Activated T-cell treated with anti-CD3 and anti-CD28 coated beads for 24 hours (primary cell): ENCODE measurements at places on chromosomes 13 and 19.

DNA sequence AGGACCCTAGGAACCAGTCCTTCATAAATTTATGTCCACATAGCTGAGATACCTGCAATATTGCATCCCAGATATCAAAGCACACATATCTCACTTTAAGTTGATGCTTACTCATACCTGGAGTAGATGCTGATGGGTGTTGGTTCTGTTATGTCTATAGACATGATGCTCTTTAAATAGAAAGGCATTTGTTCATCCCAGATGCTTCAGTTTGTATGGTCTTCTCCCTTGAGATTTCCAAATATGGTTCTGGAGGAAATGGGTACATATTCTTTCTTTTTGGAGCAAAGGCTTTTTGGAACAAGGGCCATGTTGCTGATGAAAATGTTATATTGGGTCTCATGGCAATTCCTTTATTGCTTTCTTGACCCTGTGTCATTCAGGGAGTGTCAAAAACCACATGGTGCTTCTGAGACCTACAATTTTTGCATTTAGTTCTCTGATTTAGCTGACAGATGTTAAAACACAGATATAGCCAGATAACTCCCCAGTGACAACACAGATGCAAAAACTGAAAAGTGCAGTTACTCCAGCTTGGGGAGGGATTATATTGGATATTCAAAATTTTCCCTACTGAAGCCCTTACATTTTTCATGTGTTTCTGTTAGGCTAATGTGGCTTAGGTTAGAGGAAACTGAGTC lies 211.4 kb downstream of the KCNRG start:
- no peak for DNase-seq

- no peak for DNase-seq
These were observed 380.6 kb downstream of the LIG4 start for GRCh38 chr13:107834717-107835116.

DNA sequence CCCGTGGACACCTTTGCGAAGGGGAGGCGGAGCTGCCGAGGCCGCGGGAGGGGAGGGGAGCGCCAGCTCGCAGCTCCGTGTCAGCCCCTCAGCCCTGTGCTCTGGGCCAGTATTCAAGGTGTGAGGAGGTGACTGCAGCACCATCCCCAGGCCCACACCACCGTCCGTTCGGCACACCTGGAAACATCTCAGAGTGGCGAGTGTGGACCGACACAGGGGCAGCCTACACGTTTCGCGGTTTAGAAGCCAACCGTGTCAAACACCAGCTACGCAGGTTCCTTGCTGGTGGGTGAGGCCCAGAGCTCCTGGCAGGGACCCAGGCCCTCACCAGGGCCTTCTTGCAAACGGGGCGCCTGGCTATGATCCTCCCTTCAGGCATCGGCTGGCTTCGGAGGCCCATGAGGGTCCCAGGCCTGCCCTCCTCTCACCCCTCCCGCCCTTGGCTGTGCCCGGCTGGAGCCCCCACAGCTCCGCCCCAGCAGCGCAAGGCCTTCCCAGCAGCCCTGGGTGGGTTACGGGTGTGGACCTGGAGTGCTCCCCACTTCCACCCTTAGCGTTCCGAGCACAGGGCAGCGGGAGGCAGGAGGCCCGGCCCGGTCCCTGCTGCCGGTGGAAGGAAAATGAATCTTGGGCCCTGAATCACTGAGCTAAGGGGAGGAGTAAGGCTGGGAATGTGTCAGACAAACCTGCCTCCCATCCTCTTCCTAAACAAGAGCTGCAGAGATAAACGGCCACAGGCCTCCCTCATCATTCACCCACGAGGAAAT lies 1.2 kb downstream of the C13orf46 start:
- DNase-seq, result no peak

DNA sequence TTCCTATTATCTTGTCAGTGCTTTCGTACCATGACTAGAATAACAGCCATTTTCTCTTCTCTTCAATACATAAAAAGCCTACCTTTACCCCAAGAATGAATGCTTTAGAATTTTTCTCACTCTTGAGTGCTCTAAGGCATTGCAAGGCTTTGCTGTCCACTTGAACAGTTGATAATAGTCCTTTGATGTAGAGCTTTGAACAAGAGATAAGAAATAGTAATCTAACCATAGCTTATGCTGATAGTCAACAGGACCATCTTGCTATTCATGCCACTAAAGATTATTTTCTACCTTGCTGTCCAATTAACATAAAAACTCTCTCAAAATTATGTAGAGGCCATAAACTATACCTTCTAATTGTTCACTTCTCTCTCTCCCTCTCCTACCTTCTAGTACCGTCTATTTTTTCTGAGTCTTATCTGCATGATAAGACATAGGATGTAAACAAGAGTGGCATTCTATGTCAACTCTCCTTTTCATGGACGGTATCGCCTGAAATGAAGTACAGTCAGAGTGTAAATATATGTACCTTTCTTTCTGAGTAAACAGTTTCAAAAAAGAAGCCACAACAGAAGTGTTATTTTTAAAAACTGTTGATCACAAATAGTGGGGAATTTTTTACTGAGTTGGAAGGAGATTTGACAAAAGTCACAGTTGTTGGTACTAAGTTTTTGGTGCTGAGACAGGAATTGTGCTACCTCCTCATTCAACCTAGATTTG lies 297.9 kb downstream of the NDFIP2 start:
- DNase-seq, result no peak

GRCh38 chr19:20273951-20274570 lies 107.0 kb downstream of the ZNF486 start:
- no peak for DNase-seq

DNA sequence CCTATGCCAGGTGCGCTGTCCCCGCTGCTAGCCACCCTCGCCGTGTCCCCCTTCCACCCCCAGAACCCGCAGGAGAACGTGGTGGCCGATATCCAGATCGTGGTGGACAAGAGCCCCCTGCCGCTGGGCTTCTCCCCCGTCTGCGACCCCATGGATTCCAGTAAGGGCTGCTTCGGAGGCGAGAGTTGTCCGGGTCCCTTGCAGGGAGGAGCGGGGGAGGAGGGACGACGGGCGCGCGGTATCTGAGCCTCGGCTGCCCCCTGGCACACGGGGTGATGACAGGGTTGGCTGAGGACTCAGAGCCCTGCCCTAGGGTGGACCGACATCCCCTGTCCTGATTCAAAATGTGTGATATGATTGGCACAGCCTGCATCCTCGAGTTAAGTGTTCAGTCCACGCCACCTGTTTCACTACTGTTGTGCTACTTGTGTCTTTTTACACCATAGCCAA lies 653 bp downstream of the MVB12A start:
- no peak for DNase-seq

GRCh38 chr13:30730526-30730925 lies 4.8 kb upstream of the ALOX5AP start:
- DNase-seq, result no peak

GRCh38 chr13:32866921-32867320 lies 149.3 kb upstream of the KL start:
- DNase-seq, result no peak

- no peak for DNase-seq
These were observed 29.3 kb upstream of the IRS2 start for GRCh38 chr13:109815651-109816050.

DNA sequence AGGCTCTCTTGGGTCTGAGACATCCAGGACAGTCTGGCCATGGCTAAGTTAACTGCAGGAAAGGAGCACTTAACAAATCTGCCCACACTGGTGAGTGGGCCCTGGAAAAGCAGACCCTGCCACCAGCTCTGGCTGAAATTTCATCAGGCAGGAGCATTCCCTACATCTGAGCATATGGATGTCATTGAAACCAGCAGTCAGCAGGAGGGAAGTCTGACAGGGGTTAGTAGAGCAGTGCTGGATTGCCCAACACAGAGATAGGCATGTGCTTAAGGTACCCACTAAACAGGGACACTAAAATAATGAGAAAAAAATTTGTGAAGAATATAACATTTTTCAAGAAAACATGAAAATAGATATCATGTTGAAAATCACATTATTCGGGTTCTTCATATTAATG lies 13.6 kb upstream of the ACOD1 start:
- no peak for DNase-seq

GRCh38 chr13:62933809-62934208 lies 1518.2 kb upstream of the PCDH20 start:
- DNase-seq, result no peak

DNA sequence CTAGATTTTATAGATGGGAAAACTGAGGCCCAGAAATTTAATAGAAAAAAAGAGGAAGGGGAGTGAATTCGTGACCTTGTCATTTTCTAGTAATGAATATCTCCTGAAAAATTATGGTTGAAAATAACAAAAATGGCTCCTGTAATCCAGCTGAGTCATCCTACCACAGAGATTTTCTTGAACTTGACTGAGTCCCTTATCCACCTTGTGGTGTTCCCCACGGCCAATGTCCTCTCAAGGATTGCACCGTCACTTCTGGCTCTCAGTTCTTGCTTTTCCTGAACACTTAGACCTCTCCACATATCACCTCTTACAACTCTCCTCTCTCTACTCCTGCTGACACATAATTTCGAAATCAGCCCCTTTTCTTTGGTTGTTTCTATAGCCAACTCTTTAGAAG lies 1.2 kb upstream of the KATNAL1 start:
- no peak for DNase-seq

DNA sequence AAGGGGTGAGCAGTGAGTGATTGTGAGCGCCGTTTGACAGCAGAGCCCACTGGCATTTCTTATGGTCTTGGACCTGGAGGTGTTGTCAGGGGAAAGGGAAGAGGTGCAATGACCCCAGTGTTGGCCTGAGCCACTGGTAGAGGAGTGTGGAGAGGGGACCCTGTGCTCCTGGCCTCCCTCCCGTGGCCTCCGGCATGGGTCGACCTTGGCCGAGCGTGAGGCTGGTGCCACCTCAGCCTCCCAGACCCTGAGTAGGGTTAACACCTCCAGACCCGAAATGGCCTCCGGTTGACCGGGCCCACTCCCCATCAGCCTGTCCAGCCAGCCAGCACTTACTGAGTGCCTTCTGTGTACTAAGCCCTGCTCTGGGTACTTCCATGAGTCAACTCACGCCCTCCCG lies 6.5 kb downstream of the TRAPPC5 start:
- DNase-seq, result no peak

DNA sequence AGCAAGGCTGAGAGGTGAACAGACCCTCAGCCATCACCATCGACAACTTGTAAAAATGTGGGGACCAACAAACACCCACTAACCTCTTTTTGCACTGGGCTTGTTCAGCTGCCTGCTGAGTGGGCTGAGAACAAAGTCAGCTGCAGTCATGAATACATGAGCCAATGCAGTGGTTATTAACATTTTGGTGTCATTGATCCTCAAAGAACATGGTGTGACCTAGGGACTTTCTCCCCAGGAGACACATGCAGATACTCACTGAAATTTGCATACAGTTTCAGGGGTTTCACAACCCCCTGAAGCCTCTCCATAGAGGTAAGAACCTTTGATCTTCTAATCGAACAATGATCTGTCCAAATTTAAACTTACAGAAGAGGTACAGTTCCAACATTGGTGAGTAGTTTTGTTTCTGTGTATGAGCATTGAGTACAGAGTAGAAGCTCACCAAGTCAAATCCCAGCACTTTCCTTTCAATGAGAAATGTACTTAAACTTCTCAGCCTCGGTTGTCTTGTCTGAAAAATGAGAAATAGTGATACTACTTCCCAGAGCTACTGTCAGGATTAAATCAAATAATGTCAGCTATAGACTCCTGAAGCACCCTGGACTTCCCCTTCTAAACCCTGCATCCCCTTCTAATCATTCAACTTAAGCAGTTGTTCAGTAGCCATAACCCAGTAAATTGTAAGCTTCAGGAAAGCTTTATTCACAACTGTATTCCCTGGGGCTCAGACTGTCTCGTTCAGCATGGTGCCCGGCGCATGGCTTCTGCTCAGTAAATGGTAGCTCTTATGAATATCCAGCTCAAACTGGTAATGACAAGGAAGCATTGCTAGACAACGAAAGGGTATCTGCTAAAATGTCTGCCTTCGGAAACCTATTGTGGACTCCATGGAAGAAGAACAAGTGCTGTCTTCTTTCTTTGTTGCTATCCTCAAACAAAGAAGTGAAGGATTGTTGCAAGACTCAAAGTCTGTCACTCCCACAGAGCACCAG lies 148.7 kb downstream of the FOXO1 start:
- peak; percentile 27 for DNase-seq

DNA sequence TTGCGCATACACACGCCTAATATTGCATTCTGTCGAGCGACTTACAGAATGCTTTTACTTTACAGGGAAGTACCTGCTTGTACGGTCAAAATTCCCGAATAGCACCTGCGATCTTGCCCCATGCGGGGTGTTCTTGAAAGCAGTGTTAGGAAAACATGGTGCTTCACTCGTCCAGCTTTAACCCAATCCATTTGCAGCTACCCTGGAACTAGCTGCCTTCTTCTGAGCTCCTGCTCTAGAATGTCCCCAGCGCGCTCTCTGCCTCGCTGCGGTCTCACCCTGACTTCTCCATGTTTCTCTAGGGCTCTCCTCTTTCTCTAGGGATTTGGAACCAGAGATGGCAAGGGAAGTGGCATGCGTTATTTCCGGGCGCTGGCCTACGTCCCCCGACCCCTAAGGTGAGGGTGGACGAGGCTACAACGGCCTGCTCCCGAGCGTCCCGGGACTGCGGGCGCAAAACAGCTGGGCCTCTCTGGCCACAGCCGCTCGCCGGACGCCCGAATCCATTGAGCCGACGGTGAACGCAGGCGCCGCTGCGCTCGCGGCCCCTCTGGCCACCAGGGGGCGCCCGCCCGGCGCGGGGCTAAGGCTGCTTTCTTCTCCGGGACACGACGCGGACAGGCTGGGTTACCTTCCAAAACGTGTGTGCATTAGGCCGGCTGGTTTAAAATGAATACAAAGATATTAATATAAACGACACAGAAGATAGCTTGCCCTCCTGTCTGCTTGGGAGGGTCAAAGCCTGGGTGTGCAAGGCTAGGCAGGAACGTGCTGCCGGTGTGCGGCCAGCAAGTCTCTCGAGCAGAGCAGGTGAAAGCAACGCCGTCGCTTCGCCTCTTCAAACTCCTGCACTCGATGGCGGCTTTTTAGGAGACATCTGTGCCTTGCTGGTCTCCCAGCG lies 1.8 kb upstream of the SPRY2 start:
- peak; percentile 51 for DNase-seq

DNA sequence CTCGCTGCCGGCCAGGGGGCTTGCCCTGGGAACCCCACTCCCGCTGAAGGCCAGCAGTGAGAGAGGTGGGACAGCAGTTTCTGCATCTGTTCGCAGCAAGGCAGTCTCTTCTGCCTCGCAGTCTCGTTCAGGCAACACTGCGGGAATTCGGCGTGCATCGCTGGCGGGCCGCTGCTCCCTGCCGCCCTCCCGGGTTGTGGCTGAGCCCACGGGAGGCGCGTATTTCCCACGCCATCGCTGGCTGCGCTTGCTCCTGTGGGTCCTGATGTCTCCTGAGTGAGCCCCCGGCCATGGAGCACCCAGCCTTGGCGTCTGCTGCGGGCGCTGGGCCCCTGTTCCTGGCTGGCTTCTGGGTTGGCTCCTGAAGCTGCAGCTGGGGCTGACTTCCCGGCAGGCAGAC lies 227.9 kb downstream of the TEX29 start:
- no peak for DNase-seq

- no peak for DNase-seq
These were observed 4.3 kb upstream of the NAXD start for GRCh38 chr13:110610955-110611595.

DNA sequence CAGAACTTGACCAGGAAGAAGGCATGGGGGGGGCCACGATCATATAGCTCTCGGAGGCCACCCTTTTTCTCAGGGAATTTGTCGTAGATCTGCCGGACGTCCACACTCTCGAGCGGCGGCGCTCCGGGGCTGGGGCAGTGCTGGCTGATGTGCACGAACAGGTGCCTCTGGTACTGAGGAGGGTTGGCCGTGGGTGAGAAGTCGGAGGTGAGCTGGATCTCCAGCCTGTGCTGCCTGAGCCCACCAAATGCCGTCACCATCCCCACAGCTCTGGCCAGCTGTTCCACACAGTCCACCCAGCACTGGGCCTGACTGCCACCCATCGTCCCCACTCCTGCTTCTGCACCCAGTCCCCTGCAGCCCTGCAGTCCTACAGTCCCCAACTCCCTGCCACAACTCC lies 12.0 kb downstream of the CD37 start:
- no peak for DNase-seq
